ENCODE measurements at places on chromosomes 7 and 10. TPM values are rescaled to one million over a fixed set of nuclear protein-coding genes. Genes with fewer than 3 reads are reported as not detected.

The KRIT1 gene
- total RNA-seq: 18.6 TPM

The TRAPPC14 gene
- 6.6 TPM for total RNA-seq

The NPFFR1 gene
- total RNA-seq: not detected

The TBX20 gene
- 0.15 TPM for total RNA-seq

The LUC7L2 gene
- 30.9 TPM for total RNA-seq

The HTR5A gene
- total RNA-seq: not detected

The HSPA12A gene
- total RNA-seq: 4.7 TPM

The LRIT1 gene
- not detected for total RNA-seq

The LAMB4 gene
- 0.15 TPM for total RNA-seq

The STAG3 gene
- total RNA-seq: 0.84 TPM

The SPACDR gene
- 2.7 TPM for total RNA-seq

The AQP1 gene
- total RNA-seq: 0.45 TPM

The SLC25A28 gene
- 7.1 TPM for total RNA-seq

The NEBL gene
- 1.3 TPM for total RNA-seq

The GPER1 gene
- total RNA-seq: 4.2 TPM

The ATRNL1 gene
- total RNA-seq: 1.6 TPM

The PNLIPRP3 gene
- total RNA-seq: not detected

The OR2A42 gene
- not detected for total RNA-seq

The LRRN3 gene
- 0.84 TPM for total RNA-seq

The TMEM106B gene
- 44.2 TPM for total RNA-seq

The CLEC2L gene
- not detected for total RNA-seq

The SPDYE9 gene
- not detected for total RNA-seq

The PSMC2 gene
- total RNA-seq: 143 TPM

The CYTH3 gene
- total RNA-seq: 26.9 TPM

The C7orf25 gene
- total RNA-seq: 4.5 TPM

The AVPI1 gene
- 21.4 TPM for total RNA-seq

The KDM7A gene
- total RNA-seq: 0.67 TPM

The MKX gene
- 1.2 TPM for total RNA-seq

The GSTO2 gene
- total RNA-seq: 7.6 TPM

The ALOX5 gene
- not detected for total RNA-seq

The CYP3A4 gene
- total RNA-seq: not detected

The SFRP4 gene
- total RNA-seq: not detected

The NEUROD6 gene
- not detected for total RNA-seq

The PPP1R3A gene
- not detected for total RNA-seq

The GRM8 gene
- total RNA-seq: not detected

The OGDHL gene
- total RNA-seq: under 0.01 TPM

The GSTK1 gene
- total RNA-seq: 153 TPM

The TMEM176B gene
- not detected for total RNA-seq

The TSPAN15 gene
- 0.30 TPM for total RNA-seq

The MACC1 gene
- under 0.01 TPM for total RNA-seq

The FFAR4 gene
- total RNA-seq: not detected

The ST8SIA6 gene
- 0.67 TPM for total RNA-seq

The NKX2-3 gene
- total RNA-seq: not detected

The TAC1 gene
- not detected for total RNA-seq

The ANKRD26 gene
- total RNA-seq: 4.0 TPM

The PTPN20 gene
- total RNA-seq: 0.45 TPM

The CADPS2 gene
- total RNA-seq: 5.7 TPM

The VIPR2 gene
- total RNA-seq: not detected

The CTAGE15 gene
- total RNA-seq: not detected

The AKR1C8 gene
- not detected for total RNA-seq

The SEMA3D gene
- 0.15 TPM for total RNA-seq

The SYT15 gene
- total RNA-seq: not detected

The FRMD4A gene
- 28.4 TPM for total RNA-seq

The ARHGAP21 gene
- total RNA-seq: 59.0 TPM

Data from bronchus fibroblast of lung (primary cell).